Anterior cingulate cortex (tissue), 58 donors: ENCODE measurements at places on chromosomes 6 and 20.

DNA sequence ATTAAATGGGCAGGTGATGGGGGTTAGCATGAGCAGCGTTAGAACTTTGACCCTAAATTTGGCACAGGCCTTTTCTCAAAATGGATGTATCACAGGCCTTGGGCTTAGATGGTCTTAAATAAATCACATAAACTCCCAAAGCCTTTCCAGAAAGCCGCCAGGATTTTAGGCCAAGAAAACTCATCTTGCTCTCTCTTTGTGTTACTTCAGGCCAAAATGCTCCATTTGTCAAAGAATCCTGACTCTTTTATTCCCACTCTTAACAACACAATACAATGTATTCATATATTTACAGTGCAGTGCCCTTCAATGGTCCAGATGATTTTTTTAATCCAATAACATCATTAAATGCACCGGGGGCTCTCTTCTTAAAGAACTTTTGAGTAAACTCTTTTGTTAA lies 5.9 kb upstream of the TCP11 start:
- DNase-seq = no peak

DNA sequence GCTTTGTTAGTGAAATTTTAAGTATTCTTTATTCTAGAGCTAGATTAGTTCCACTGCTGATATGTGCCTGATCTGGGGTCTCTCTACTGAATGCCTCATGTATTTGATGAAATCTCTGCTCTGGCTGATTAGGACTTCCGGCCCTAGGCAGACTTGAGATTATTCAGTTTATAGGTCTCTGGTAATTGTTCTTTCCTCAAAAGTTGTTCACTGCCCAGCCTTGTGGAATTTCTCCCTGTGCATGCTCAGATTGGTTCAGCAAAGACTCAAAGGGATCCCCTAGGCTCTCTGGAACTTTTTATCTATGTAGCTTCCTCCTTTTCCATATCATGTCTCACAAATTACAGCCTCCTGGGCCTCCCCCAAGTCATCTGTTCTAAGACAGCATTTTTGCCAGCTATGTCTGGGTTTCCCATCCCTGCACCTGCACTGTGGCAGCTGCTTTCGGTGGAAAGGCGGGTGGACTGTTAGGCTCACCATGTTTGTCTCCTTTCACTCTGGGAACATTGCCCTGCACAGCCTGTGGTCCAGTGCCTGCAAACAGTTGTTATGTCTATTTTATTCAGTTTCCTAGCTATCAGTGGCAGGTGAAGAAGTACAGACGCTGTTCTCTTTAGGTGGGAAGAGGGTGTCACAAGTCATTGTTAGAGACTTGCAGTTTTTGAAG lies 73.7 kb downstream of the RPP40 start:
- no peak for DNase-seq

DNA sequence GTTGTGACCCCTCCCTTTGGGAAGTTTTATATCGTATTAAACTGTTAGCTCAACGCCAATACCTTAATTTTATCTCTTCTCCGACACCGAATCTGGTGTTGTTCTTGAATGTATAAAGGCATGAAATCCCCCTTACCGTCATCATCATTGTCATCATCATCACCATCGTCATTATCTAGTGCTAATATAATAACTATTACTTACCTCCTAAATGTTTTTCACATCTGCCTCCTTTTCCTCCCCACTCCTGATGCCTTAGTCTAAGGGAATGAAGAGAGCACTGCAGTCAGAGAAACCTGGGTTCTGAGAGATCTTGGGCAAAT lies 677 bp upstream of the ZBTB24 start:
- DNase-seq = no peak

- DNase-seq = no peak
Observed at GRCh38 chr6:157982563-157983405, 1.1 kb downstream of the SYNJ2 start.

DNA sequence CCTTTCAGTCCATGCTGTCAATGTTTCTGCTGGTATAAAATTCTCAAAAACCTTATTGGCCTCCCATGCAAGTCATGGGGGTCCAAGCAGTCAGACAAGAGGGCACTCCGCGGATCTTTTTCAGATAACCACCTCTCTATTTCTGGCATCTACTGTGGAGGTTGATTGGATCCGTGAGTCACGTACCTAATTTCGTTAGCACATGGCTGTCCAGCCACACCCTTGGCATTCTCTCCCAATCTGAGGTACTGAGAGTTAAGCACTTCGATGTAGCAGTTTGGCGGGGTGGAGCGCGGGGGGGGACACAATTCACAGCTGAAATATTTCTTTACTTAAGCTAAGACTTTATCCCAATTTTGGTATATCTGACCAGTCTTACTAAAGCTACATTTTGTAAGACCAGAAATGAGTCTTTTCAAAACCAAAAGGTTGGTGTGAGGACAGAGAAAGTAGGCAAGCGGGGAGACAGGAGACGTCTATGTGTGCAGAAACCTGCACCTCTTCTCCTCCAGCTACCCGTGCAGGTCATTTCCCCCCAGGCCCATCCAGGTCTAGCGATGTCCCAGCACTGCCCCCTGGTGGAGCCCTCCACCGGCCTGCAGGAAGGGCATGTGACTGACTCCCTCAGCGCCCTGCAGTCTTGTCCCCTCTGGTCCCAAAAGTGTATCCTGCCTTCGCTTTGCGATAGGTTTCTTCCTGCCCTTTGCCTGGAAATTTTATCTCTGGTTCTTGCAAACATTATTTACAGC lies 113.1 kb downstream of the ADAT2 start:
- no peak for DNase-seq

DNA sequence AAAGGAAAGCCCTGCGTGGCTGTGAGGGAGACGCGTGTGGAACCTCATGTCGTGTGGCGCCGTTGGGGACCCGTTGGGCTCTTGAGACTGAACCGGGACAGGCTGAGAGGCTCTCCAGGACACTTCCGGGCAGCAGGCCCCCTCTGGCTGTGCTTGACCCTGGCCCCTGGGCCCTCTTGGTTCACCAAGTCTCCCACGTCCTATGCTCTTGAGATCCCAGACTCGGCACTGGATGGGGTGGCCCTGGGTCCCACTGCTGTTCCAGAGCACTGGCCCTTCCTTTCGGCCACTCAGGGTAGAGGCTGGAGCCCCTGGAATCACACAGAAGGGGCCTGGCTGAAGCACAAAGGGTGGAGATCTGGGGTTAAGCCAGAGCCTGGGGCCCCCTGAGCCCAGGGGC lies 30.4 kb downstream of the NTSR1 start:
- DNase-seq = no peak

GRCh38 chr20:8711501-8711900 lies 357.4 kb upstream of the PLCB4 start:
- DNase-seq = no peak

DNA sequence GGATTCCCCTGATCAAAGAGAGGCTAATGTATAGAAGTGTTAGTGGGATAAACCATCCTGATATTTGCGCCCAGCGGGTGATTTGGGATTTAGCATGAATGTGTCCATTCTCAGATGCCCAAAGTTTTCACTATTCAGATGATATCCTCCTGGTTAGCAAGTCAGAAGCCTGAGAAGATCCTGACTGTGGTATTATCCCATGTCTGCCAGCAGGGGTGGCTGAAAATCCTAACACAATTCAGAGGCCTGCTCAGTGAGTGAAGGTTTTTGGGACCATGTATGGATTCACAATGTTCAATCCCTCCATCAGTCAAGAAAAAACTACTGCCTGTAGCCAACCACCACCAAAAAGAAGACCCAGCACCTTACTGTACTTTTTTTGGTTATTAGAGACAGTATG lies 34.1 kb upstream of the SPACA1 start:
- DNase-seq = no peak

GRCh38 chr20:47355489-47356219 lies 845 bp downstream of the ZMYND8 start:
- no peak for DNase-seq

GRCh38 chr6:168132531-168133167 lies 53.6 kb upstream of the FRMD1 start:
- DNase-seq = peak; percentile 76

- DNase-seq = no peak
Observed at GRCh38 chr6:56393615-56394612, 146.5 kb upstream of the COL21A1 start.

DNA sequence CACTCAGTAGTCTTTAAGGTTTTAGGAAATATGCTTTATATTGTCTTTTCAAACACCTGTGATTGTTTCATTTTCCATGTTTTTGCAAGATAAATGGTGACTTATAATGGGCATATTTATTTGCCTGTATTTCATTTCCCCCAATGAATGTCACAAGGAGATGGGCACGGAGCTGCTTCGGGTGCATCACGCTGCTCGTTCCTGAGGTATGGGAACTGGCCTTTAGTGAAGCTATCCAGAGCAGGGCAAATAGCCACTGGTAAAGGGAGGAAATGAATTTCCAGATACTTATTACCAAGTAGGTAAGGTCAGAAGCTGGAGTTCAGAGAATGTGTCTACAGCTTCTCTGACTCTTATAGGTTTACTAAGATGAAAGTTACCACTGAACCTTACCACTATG lies 3.7 kb downstream of the POU3F2 start:
- DNase-seq = no peak

GRCh38 chr6:145277358-145278086 lies 457.8 kb downstream of the EPM2A start:
- no peak for DNase-seq

DNA sequence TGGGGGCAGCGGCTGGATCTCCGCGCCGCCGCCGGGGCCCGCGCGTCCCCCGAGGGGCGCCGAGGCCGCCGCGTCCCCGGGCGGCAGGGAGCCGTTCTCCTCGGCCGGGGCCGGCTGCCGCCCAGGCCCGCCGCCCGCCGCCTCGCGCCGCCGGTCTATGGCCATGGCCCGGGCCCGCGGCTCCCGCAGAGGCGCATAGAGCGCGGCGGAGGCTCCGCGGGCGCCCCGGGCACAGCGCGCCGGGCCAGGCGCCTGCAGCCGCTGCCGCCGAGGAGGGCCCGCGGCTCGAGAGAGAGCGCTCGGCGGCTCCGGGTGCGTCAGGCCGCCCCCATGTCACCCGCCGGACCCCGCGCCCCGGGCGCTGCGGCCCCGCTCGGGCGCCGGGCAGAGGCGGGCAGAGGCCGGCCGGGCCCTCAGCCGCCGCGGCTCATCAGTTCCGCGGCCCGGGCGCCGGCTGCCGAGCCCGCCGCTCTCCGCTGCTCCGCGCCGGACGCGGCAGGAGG lies 404 bp downstream of the SLC22A23 start:
- no peak for DNase-seq

DNA sequence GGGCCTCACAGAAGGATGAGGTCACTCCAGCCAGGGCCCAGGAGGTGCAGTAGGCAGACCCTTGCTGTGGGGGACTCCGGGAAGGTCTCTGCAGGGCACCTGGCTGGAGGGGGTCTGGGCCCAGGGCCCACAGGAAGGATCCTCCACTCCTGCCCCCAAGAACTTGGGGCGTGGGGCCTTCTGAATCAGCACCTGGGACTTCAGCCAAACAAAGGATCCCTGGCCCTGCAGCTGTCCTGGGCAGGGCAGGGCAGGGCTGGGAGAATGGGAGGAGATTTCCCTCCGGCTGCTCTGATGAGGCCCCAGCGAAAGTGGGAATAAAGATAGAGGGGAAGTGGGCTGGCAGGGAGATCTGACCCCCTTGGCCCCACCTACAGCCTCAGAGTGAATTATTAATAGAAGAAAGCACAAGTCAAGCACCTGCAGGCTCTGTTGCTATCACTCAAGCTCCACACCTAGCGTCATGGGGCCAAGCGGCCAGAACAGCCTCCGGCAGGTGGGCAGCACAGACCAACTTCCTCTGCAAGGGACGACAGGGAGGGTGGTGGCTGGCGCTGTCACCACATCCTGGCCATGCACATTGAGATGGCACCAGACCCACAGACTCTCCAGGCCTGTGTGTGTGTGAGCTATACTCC lies 61.6 kb upstream of the MRPS10 start:
- DNase-seq = no peak

DNA sequence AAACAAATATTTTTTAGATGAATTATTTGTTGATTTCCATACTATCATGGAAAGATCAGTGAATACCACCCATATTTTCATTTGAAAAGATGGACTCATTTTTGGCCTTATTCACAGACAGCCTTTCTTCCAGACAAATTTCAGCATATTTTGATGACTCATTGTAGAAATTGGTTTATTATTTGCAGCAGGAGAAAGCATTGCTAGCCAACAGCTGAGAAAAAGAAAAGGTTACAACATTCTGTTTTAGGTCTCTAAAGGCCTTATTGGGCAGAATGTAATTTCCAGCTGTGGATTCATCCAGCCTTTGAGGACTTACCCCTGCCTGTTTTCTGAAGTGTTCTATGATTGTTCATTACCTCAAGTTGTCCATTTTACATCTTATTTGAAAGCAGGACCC lies 201.9 kb downstream of the PLCB4 start:
- no peak for DNase-seq

GRCh38 chr6:53925891-53926290 lies 131.1 kb downstream of the LRRC1 start:
- no peak for DNase-seq

GRCh38 chr6:29992807-29993206 lies 50.5 kb downstream of the HLA-A start:
- no peak for DNase-seq

GRCh38 chr6:31407699-31408098 lies 4.3 kb downstream of the MICA start:
- no peak for DNase-seq

GRCh38 chr20:54535033-54535432 lies 59.6 kb downstream of the DOK5 start:
- DNase-seq = no peak

- DNase-seq = no peak
Observed at GRCh38 chr6:360764-361373, 30.7 kb upstream of the IRF4 start.

DNA sequence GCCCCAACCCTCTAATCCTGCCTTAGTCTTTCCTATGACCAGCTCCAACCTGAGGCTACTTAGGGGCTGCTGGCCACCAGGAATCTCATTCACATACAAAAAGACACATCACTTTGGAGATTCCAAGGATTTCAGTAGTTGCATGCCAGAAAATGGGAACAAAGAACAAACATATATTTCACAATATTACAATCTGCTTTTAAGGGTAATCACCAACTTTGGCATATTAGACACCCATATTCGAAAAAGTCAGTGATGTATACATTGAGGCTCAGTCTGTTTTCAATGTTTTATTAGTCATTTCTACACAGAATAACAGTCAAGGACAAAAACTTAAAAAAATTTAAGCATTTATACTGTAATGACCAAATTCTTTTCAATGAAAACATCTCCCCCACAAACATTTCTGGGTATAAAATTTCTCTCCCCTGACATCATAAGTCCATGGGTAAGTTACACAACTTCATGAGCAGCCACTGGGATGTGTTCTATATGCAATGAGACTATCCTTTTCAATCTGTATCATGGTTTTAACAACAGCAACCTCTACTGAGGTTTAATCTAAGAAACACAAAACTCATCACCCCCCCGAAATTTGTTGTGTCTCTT lies 103.5 kb downstream of the MAP7 start:
- DNase-seq = no peak
